Mesenteric fat pad (tissue), 1 donor: ENCODE measurements at places on chromosomes 7 and 10. TPM values are rescaled to one million over a fixed set of nuclear protein-coding genes. Genes with fewer than 3 reads are reported as not detected.

Gene SPRN
- total RNA-seq, result not detected

Gene PRPS1L1
- total RNA-seq, result not detected

Gene AKR1C8
- total RNA-seq, result 1.3 TPM

Gene LRRD1
- not detected for total RNA-seq

Gene RSPH10B
- total RNA-seq, result not detected

Gene HKDC1
- total RNA-seq, result 0.10 TPM

Gene PSD
- not detected for total RNA-seq
